AG09319 (cell line): ENCODE measurements at places on chromosomes 2 and 18.

GRCh38 chr2:171509945-171510731 is 12.1 kb upstream of the CYBRD1 start:
- DNase-seq, result no peak

DNA sequence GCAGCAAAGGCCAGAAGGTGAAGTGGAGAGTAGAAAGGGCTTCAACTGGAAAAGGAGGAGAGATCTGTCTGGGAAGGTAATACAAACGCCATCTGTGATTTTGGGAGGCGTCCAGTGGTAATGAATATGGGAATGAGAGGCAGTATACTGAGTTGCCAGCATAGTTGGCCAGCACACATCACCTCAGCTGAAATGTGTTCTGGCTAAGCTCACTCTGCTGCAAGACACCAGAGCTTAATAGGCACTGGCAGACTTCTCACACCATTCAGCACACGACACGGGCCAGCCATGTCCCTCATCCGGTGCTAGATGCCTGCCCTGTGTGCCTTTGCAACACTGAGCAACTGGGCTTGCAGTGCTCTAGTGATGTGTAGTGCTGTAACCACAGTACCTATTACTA is 277.1 kb downstream of the PIEZO2 start:
- no peak for DNase-seq

- no peak for DNase-seq
Observed at GRCh38 chr2:177244244-177244771, 20.2 kb downstream of the NFE2L2 start.

DNA sequence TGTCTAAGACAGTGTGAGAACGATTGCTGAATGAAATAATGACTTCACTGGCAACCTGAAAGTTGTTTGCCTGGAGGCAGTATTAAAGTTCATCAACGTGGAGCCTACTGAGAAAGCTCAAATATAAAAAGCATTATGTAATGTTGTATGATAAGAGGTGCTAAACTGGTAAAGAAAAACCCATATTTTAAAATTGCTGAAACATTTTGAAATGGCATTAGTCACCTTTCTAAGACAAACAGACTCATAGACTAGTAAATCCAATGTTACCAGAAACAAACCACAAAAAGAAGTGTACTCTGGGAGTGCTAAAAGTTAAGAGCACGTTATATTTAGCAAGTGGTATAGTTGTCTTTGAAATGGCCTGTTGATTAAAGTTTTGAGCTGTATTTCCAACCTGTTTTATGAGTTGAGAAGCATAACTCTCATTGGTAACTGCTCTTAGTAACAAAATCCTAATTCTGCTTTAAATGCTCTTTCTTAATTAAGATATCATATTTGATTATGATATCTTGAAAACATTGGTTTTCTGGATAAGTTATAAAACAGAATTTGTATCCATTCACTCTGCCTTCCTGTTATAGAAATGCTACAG is 62.7 kb downstream of the CYP1B1 start:
- no peak for DNase-seq

DNA sequence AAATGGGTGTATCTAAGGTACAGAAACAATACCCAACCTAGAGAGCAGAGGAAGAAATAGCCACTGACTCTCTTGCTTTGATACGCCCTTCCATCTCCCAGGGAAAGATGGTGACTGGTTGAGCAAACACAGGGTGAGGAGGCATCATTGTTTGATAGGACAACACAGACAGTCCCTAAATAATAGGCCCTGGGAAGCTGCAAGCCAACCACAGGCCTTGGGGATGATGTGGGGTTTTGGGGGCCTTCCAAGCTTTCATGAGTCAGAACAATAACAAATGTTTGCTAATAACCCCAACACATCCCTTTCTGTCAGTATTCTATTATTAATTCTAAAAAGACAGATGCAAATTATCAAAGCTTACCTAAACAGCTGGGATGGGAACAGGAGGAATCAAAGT is 9.8 kb downstream of the LGALSL start:
- DNase-seq, result no peak

- no peak for DNase-seq
Observed at GRCh38 chr18:55402731-55403405, 185.1 kb downstream of the TCF4 start.

DNA sequence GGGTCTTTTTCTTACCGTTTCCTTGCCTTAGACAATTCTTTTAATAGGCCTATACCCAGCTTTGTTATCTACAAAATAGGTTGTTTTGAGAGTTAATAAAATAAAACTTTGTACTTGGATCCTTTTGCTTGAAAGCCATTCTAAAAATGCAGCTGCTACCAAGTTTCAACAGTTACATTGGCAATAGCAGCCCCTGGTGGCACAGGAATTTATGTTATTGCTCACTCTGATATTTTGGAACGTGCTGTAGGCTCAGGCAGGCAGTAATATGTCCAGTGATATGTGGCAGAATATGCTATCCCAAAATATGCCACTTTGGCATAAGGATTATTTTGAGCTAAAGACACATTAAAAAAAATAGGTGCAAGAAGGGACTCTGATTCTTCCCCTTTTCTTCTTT is 6.7 kb upstream of the COMMD1 start:
- DNase-seq, result no peak

DNA sequence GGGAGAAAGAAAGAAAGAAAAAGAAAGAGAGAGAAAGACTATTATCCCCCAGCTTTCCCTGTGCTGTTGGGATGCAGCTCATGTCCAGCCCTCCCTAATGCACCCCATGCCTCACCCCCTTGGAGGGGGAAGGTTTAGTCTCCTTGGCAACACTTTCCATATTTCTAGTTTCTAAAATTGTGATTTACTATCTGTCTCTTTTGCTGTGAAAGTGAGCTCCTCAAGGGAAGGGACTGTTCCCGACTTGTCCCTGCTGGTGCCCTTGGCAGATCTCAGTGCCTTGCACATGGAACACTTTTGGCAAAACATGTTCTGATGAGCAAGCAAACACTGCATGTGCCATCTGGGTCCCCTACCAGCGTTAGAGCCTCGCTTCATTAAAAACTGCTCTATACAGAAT is 11.7 kb upstream of the NAPG start:
- DNase-seq, result no peak

GRCh38 chr2:65053199-65053598 is 3.0 kb upstream of the CEP68 start:
- no peak for DNase-seq

DNA sequence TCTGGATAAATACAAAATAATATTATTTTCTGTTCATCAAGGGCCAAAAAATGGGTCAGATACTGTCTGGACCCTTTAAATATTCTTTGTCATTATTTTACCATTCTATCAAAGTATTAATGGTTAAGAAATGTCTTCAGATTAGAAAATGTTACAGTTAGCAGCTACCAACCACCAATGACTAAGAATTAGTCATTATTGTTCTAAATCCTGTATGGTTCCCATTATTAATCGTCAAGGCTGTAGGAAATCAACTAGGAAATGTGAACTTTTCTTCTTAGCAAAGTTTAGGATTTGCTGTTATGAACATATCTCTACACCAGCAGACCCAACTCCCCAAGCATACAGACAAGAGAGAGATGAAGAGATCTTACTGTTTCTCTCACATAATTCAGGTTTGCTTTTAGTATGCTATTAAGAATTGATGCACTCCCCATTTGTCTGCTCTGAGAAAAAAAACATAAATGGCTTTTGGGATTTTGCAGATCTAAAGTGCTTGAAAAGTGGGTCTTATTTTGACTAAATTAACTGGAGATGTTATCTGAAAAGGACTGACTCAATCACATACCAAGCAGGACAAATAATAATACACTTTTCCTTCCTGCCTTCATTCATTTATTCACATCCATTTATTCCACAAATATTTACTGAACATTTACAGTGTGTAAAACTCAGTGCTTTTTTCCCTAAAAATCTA is 147.7 kb downstream of the PPP1R1C start:
- no peak for DNase-seq

GRCh38 chr18:7370802-7371201 is 139.9 kb downstream of the LRRC30 start:
- no peak for DNase-seq

DNA sequence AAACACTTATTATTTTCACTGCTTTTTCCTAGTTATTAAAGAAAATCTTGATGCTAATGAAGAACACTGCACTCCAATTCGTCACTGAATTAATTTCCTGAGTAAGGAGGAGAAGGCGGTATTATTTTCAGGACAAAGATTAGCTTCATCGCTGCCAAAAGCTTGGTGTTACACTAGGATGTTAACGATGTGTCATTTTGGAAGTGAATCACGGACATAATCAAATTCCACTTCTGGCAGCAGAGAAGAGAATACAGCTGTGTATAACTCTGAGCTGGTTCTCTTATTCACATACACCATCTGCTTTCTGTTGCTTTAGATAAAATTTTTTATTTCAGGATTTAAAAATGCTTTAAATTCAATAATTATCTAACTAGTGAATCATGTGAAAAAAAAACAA is 74.1 kb downstream of the SCG2 start:
- DNase-seq, result no peak

DNA sequence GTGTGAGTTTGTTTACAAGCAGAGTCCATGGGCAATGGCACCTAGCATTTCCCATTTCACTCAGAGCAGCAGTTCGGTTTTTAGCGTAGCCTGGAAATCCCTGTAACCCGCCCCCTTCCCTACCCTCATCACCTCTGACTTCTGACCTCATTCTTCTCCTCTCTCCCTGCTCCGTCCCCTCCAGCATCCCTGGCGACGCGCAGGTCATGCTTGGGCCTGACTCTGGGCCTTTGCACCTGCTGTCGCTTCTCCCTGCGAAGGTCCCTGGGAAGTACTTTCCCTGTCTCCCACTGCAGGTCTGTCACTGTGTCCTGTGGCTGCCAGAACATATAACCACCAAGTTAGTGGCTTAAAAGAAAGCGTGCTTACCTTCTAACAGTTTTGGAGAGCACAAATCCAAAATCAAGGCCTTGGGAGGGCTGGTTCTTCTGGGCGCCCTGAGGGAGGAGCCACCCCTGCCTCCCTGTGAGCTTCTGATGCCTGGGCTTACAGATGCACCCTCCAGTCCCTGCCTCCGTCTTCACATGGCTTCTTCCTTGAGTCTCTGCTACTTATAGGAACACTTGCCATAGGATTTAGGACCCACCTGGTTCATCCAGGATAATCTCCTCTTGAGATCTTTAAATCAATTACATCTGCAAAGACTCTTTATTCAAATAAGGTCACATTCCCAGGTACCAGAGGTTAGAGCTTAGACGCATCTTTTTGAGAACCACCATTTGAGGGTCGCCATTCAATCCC is 8.1 kb upstream of the RAB17 start:
- DNase-seq, result no peak

GRCh38 chr2:113260991-113261390 is 17.7 kb downstream of the PAX8 start:
- DNase-seq, result no peak

DNA sequence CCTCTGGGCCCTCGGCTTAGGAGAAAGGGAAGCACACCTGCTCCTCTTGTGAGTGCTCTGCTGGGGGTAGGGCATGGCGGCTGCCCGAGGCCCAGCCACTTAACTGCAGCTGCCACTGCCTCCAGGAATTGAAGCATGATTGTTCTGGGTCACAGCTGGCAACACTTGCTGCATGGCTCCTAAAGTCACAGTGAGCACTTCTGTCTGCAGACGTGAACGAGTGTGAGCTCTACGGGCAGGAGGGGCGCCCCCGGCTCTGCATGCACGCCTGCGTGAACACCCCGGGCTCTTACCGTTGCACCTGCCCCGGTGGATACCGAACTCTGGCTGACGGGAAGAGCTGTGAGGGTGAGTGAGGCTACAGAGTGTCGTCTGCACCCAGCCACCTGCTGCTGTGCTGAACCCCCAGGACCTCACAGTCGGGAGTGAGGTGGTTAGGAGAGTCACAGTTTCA is 44.4 kb downstream of the FBLN7 start:
- no peak for DNase-seq

GRCh38 chr2:25335204-25335603 is 6.5 kb downstream of the DNMT3A start:
- DNase-seq, result no peak

GRCh38 chr18:56200381-56200911 is 437.9 kb downstream of the TXNL1 start:
- no peak for DNase-seq

DNA sequence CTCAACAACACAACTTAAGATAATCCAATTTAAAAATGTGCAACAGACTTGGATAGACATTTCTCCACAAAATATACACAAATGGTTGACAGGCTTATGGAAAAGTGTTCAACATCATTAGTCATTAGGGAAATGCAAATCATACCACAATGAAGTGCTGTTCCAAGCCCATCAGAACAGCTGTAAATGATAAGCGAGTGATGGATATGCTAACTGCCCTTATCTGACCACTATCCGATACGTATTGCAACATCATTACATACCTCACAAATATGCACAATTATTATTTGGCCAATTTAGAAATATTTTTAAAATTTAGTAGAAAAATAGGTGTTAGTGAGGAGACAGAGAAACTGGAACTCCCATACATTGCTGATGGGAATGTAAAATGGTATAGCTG is 62.2 kb downstream of the PPP4R1 start:
- no peak for DNase-seq

GRCh38 chr2:1394709-1395408 is 18.4 kb upstream of the TPO start:
- no peak for DNase-seq

DNA sequence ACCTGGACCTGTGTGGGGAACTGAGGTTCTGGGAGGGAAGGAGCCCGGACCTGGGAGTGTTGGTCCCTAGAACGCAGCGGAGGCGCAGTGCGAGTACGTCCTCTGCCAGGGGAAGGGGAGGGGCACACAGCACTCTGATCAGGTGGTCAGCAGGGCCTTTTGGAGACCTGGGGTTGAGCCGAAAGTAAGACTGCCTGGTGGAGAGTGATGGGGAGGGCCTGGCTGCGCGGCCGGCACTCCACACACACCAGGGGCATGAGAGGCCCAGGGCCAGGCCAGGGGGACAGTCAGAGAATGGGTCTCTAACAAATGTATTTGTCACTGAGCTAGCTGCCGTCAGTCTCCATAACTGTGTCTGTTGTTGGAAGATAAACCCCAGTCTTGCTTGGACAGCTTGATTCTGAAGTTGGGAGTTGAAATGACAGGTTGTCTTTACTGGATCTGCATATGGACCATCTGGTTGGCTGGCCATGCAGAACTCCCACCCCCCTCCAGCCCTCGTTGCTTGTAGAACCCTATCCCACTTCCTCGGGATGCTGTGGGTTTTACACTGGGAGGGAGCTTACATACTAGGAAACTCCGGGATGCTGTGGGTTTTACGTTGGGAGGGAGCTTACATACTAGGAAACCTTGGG is 75.4 kb upstream of the NFATC1 start:
- no peak for DNase-seq

DNA sequence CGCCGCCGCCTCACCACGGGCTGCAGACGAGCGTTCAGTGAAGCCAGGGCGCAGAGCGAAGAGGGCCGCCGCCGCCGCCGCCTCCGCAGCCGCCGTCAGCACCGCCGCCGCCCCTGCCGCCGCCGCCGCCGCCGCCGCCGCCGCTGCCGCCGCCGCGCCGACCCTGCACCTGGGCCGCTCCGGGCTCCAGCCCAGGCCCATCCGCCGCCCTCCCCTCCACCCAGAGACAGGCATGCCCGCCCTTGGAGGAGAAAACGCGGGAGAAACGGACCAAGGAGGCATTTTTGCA is 3.0 kb downstream of the POU3F3 start:
- no peak for DNase-seq

GRCh38 chr18:14970027-14970426 is 222.1 kb downstream of the ANKRD30B start:
- DNase-seq, result peak; percentile 34
